COR-L47 (cell line): ENCODE measurements at places on chromosomes 2 and 18.
A peak's percentile ranks its signal among the peaks of the same experiment; 100 is the strongest.

DNA sequence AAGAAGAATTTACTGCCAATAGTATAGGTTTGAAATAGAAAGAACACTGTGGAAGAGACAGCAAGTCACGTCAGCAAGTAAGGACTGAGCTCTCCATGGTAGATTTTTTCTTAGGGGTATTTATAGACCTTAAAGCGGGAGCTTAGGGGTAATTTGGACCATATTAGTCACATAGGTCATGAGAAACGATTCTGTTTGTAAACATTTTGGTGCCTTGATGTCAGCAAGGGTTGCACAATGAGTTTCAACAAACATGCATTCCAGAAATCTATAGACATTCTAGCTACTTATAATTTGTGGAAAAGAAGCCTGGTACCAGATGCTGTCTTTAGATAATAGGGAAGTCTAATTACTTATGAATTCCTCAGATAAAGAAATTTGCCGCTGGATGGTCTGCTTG is 624.7 kb downstream of the TDRD15 start:
- DNase-seq, result no peak

GRCh38 chr2:218476676-218477075 is 57.8 kb downstream of the VIL1 start:
- no peak for DNase-seq

- peak; percentile 90 for DNase-seq
Observed at GRCh38 chr2:162343824-162344616, at the start of gene GCA. Gene GCA, plus strand, starts transcription at chr2:162344132. Its CDS starts 117 bp downstream, at chr2:162344249.

- no peak for DNase-seq
Observed at GRCh38 chr2:28904295-28904694, 9.8 kb downstream of the WDR43 start.

- no peak for DNase-seq
Observed at GRCh38 chr18:3526421-3527354, 76.7 kb downstream of the TGIF1 start.

- DNase-seq, result peak; percentile 5
Observed at GRCh38 chr2:215171151-215171550, 32.7 kb upstream of the ABCA12 start.

- no peak for DNase-seq
Observed at GRCh38 chr18:68991286-68991685, 193.4 kb downstream of the CCDC102B start.

DNA sequence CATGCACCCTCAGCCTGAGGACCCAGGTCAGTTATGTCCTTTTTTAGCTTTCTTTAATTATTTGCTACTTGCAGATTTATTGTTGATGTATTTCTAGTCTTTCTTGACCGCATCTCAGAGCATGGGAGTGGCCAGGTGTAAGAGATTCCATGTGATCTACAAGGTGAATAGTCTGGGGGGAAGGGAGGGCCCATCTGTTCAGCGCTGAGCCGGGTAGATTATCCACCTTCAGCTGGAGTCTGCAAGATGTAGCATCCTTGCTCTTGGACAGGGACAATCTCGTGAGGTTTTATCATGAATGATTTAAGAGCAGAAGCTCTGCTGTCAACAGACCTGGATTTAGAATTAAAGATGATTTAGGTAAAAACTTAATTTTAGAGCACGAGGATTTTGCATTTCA is 12.0 kb upstream of the DGKD start:
- no peak for DNase-seq

DNA sequence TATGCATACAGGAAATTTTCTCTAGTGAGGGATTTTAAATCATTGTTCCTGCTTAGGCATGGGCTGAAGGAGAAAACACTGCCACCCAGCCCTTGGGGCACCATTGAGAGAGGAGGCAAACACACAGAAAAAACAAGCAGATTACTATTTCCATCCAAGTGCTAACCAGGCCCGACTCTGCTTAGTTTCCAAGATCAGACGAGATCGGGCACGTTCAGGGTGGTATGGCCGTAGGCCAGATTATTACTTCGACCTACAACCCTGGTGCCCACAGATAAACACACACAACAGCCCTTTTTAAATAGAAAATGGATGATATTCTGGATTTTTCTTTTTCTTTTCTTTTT is 45.4 kb upstream of the RHOB start:
- no peak for DNase-seq

DNA sequence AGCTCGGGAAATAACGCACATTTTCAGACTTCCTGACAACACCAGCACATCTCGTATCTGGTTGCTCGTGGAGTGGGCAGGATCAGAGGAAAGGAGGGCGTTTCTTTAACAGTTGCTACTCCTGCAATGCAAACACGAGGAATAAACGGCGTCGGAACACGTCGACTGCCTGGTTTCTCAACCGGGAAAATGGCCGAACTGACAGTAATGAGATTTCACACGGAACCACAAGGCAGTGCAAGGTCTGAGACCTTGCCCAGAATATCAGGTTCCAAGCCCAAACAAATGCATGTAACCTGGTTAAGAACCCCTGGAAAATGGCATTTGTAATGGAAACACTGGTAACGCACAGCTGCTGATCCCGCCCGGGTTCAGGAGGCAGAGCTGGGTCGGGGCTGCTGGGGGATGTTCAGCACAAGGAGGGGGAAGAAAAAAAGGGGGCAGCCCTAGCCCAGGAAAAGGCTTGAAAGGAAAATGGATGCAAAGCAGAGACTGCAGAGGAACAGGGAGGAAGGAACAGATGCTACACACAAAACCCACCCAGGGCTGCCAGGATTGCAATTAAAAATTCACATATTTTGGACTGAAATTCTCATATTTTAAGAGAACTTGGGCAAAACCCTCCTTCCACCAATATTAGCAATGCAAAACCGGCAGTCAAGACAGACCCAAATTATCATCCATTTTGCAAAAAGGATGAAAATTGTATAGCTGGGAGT is 61.6 kb upstream of the KLHL29 start:
- no peak for DNase-seq

DNA sequence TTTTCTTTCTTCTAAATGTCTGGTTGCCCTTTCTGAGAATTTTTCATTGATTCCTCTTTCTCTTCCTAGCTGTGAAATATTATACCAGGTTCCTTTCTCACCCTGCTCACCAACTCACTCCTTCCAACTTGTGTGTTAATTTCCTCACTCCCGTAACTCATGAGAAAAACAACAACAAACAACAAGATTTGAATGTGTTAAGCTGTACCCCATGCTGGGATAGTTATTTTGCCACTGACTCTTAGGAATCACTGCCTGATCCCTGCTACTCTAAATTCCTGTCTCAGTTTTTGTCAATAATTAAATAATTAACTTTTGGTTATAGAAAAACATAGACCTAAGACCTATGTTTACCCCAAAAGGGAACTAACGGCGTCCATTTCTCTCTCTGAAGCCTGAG is 242.7 kb downstream of the DPP10 start:
- no peak for DNase-seq

- DNase-seq, result no peak
Observed at GRCh38 chr18:23587220-23587642, 925 bp upstream of the NPC1 start.

DNA sequence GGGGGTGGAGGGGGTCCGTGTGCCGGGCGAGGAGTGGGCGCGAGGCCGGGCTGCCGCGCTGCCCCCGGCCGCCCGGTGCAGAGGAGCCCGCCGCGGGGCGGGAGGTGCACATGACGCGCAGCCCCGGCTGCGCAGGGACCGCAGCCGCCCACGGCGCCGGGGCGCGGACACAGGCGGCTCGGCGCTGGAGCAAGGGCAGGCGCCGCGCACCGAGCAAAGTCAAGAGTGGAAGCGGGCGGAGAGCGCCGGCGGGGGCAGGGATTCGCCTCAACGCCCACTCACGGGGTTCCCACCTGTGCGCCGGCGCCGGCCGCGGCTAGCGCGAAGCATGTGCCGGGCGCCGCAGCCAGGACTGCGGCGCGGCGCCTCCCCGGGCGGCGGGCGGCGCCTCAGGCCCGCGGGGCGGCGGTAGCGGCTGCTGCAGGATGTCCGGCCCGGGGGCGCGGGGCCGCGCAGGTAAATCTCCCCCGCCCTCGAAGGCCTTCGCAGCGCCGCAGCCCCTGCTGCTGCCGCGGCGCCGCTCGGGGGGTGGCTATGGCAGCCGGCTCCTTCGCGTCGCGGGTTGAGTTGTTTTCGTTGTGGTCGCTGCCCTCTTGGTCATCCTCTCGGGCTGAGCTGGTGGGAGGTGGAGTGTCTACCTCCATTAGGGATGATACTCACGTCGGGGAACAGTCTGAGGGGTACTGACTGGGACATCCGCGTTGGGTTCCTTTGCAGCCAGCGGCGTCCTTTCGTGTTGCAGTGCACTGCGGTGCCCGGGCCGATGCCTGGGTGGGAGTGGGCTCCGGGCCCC is 216.3 kb upstream of the DTNA start:
- peak; percentile 78 for DNase-seq

DNA sequence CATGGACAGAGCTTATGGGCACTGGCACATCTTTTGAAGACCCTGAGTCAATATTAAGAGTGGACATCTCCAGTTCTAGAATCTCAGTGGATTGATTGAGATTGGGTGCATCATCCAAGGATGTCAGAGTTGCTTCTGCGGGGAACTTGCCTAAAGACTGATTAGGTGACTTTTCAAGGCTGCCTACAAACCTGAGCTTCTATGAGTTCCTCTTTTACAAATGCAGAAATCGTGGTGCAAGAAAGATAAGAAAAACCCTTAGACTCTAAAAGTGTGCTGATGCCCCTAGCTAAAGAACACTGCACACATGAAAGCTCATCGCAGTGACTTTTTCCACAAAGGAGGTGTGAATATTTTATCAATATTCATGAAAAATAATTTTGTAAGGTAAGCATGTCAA is 86.8 kb upstream of the NEDD4L start:
- no peak for DNase-seq

DNA sequence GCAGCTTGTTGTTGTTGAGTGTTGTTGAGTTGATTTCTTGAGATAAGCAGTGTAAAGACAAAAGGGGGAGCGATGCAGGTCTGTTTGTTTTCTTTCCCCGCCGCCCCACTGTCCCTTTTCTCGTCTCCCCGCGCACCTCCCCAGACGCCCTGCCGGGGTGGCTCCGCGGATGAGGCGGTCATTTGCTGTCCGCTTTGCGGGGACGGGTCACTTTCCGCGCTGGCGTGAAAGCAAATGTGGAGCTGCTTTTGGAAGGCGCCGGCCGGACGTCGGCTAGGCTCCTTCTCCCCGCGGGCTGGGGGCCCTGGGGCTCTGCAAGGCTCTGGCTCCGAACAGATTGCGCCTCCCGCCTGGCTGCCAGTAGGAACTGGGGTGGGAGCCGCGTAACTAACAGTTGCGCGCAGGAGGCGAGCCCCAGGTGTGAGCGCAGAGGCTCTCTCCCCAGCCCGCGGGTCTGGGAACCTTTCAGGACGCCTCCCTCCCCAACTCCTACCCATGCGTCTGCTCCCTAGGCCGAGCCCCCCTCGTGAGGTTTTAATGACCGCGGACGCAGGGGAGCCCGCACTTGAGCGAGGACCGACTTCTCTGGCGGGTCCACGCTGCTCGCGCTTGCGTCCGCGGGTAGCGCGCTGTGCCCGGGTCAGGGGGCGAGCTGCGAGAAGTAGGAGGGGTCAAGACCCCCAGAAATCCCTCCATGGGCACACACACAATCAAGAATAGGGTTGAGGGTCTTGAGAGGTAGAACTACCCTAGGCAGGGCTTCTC is 146.6 kb downstream of the MEIS1 start:
- no peak for DNase-seq

GRCh38 chr2:231611273-231612108 is 18.8 kb downstream of the TEX44 start:
- no peak for DNase-seq

DNA sequence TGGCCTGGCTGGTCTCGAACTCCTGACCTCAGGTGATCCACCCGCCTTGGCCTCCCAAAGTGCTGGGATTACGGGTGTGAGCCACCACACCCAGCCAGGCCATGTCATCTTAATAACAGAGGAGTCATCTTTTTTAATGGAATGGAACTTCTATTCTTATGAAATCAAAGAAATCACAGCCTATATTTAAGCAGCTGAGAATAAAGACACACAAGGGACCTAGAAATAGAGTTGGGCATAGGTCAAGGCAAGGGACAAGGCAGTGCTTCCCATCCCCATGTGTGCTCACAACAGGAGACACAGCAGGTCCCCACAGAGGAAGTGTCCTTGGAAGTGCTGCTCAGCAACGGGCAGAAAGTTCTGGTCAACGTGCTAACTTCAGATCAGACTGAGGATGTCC is 3.2 kb downstream of the SNX17 start:
- no peak for DNase-seq

GRCh38 chr18:46419391-46420141 is 237.5 kb downstream of the LOXHD1 start:
- no peak for DNase-seq

- no peak for DNase-seq
Observed at GRCh38 chr2:203492965-203493364, 42.1 kb downstream of the RAPH1 start.

DNA sequence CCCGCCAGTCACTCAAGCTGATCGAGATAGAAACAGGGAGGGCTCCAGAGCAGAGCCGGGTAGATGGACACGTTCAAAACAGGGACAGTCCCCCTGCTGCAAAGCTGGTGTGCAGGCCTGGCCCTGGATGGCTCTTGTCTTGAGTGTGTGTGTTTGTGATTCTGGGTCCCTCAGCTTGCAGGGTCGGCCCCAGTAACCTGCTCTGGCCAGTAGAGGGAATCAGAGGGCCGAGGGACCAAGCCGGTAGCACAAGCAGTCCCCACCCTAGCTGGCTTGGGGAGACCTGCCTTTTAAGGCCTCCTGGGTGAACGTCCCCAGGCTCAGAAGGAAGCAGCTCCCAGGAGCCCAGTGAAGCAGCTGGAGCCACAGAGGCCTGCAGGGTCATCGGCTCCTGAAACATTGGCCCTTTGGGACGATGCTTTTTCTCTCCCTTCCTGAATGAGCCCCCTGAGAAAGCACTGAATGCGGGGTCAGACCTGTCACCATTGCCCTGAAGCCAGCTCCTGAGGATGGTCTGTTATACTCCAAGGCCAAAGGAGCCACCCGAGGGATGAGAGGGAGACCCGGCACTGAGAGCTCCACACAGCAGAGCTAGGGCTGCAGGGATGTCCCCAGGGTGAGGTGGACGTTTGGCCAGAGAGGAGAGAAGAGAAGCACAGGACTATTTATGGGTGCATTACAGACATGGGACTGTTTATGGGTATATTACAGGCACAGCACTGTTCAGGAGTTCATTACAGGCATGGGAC is 15.4 kb upstream of the MLPH start:
- no peak for DNase-seq

GRCh38 chr2:204897561-204897960 is 352.3 kb downstream of the PARD3B start:
- no peak for DNase-seq

- no peak for DNase-seq
Observed at GRCh38 chr2:29351916-29352591, 236.8 kb downstream of the CLIP4 start.

DNA sequence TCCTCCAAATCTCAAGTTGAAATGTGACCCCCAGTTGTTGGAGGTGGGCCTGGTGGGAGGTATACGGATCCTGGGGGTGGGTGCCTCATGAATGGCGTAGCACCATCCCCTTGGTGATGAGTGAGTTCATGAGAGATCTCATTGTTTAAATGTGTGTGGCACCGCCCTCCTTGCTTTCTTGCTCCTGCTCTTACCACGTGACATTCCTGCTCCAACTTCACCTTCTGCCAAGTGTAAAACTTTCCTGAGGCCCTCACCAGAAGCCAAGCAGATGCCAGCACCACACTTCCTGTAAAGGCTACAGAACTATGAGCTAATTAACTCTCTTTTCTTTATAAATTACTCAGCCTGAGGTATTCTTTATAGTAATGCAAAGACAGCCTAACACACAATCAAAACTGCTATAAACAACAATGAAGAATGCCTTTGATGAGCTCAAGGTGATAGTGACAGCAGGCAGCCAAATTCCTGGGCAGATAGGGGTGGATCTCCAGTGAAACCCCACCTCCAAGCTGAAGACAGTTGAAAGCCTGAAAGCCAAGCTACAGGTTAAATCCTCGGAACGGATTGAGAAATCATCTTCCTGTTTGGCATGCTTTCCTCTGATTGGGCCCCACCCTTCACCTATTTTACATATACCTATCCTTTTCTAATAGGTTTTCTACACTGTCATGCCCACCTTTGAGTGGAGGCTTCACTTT is 26.9 kb downstream of the MCEE start:
- DNase-seq, result no peak
